ENCODE measurements at places on chromosomes 11 and 22.

DNA sequence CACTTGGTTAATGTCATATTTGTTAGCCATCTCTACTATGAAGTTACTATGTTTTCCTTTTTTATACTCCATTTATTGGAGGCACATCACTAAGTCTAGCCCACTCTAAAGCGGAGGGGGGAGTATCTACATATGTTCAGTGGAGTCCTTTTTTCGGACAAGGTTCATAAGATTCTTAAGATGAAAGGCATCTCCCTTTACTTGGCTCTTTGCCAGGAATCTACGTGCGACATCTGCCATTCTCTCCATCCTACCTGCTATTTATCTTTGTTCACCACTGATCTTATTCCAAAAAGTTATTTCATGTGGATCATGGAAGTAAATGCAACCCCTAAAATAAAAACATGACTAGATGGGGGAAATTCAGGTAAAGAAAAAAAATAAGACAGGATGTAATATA lies 77.4 kb upstream of the YWHAH start:
- DNase-seq = no peak

DNA sequence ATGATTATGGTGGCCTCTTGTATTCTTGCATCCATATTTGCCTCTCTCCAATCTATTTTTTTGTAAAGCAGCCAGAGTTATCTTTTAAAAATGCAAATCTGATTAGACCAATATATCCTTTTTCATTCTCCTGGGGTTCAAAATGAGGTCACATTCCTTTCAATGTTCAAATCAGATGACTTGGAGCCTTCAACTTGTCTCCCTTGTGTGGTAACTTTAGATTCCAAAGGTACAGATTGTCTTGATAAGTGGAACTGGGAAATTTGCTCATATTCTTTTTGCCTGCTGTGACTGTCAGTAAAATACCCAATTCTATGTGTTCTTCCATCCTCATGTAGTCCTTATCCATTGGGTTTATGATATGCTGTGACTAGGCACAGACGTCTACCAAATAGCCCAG lies 15.1 kb upstream of the CAPRIN1 start:
- no peak for DNase-seq

DNA sequence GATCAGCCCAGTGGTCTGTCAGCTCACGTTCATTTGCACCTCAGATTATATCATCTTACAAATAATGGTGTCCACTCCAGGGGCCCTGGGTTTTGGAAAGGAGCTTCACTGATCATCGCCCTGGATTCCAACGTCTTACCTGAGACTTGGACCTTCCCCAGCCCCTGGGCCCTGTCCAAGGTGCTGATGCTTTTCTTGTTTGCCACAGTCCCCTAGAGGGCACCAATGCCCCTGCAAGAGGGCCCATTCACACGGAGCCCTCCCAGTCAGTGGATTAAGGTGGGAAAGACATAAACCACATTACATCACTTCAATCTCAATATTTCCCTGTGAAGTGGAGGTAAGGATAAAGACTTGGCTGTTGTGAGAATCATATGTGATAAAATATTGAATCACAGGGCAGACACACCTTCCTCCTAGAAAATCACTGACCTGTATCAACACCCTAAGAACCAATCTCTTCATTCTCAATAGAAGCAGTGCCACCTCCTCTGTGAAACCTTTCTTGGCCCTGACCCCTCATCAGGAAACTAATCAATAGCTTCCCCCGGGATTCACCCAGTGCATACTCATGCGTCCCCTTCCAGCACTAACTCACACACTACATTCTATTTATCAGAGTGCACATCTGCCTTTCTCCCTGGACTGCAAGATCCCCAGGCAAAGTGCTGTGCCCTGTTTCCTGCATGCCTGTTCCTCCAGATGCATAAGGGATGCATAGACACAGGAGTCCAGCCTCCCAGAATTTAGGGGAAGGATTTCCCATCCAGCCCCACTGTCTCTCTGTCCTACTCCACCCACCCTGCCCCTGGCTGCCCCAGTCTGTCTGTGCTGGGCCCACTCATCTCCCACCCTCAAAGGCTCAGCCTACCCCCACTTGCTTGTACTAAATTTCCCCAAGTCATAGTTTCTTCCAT lies 167.0 kb downstream of the BUD13 start:
- DNase-seq = peak; percentile 3

GRCh38 chr11:43751726-43752125 lies 71.2 kb downstream of the HSD17B12 start:
- no peak for DNase-seq

Measured in stimulated activated CD4-positive, alpha-beta T cell treated with anti-CD3 and anti-CD28 coated beads, Interleukin-4, amount 100 ng/mL, for 1 hour (primary cell).